HS-27A (cell line): ENCODE measurements at places on chromosomes 6 and 20.

DNA sequence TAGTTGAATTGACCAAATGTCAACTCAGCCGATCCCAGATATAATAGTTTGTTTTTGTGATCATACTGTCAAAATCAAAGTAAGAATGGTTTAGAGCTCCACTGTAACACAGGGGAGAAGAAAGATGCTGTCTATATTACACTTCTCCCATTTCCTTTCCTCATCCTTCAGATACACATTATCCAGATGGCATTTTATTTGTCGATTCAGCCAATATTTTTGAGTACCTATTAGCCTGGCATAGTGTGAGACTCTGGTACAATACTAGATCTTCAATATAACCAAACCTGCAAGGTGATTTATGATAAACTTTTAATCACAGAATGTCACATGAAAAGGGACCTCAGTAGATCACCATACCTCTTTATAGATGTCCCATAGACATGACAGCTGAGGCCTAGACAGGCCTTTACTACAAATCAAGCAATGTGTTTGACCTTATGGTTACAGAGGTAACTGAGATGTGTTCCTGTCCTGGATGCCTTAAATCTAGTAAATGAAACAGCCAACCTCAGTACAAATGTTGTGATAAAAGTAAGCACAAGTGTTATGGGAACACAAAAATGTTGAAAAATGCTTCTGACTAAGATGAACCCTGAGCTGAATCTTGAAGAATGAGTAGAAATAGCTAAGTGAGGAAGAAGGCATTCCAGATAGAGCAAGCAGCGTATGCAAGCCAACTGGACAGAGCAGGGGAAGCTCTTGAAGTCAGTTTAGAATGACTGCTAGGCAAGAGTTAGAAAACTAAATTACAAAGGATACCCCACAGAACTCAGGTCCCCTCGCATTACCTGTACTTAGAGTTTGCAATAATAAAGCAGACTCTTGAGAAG is 1.9 kb downstream of the FBXO9 start:
- no peak for DNase-seq

- no peak for DNase-seq
Observed at GRCh38 chr20:63544958-63545516, 2.5 kb downstream of the SRMS start.

DNA sequence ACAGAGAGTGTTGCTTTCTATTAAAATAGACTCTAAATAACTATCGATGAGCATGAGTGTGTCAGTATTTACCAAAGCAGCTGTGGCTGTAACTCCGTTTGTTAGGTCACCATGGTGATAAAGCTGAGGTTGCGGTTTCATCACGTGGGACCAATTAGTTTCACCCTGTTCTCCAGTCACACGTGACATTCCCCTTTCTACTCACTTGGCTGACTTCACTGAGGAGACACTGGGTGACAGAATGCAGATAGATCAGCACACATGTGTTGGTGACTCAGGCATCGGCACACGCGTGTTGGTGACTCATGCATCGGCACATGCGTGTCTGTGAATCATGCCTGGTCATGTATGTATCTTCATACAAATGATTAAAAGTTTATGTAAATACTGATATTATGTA is 285.4 kb downstream of the THBS2 start:
- no peak for DNase-seq

GRCh38 chr6:170436209-170436809 is 116.8 kb downstream of the PSMB1 start:
- DNase-seq = no peak

DNA sequence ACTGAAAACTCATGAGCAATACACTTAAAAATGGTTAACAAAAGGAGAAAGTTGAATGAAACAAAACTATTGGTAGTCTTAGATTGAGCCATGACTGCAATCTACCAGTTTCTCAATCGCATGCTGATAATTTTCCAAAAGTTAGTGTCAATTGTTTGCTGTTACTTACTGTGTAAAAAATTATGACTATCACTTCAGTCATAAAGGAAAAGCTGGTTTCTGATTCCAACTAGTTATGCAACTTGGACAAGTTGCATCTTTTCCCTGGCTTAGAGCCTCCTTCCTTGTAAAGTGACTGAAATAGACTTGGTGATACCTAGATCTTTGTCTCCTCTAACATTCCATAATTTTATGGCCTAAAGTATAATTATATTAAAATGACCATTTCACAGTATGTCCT is 88.3 kb upstream of the PAK5 start:
- no peak for DNase-seq

DNA sequence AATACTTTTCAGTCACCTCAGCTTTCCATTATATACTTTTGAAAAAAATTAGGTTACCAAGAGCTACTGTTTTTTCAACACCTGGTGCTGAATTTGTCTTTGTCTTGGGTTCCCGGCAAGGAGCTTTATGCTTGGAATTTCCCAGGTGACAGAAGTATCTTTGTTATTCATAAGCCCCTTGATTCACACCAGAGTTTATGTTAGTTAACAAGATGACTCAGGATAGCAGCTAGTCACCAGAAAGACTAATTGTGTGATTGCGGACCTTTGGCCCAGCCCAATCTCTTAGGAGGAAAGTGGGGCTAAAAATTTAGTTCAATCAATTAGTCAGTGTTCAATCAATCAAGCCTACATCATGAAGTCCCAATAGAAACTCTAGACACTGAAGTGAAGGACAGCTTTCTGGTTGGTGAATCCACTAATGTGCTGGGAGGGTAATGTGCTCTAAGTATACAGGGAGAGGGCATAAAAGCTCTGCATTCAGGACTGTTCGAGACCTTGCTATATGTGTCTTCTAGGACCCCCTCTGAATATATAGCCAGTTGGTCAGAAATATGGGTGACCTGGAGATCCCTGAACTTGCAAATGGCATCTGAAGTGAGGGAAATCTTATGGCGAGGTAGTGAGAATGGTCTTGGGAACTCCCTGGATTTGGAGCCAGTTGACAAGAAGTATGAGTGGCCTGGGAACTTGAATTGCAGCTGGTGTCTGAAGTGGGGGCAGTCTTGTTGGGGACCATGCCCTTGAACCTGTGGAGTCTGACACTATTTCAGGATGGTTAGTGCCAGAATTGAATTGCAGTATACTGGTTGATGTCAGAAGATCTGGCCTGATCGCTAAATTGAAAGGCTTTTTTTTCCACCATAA is 16.2 kb downstream of the TMEM30A start:
- DNase-seq = no peak

- DNase-seq = no peak
Observed at GRCh38 chr6:158684745-158685324, 35.0 kb downstream of the SYTL3 start.

DNA sequence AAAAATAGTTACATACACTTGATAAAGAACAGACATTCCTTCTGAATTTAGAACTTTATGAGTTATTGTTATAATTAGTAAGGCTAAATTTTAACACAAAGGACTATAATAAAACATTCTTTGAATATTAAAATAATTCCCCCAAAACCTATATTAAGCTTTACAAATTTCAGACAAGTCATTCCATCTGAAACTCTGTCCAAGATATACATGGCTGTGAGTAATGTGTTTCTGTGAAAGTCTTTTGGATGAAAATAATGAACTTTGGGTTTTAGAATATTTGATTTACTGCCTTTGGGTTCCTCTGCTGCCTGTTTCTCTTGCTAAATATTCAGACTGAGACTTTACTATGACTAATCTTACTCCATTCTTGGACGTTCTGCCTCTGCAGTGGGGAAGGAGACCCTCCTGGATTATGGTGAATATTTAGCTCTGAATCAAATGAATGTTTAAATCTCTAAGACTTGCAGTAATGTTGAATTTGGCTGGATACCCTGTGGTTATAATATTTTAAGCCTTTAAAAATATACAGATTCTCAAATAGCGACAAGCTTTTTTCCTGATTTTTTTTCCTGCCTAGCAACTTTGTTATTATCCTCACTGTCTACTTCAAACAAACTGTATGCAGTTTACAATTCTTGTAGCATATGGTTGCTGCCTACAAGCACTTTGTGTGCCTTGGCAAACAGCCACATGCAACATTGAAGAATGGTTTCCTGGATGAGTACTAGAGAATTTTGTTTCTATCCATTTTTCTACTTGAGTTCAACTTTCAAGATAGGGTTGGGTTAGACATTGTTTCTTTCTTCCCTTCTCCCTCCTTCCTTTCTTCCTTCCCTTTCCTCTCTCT is 51.4 kb downstream of the TXLNB start:
- peak; percentile 8 for DNase-seq

DNA sequence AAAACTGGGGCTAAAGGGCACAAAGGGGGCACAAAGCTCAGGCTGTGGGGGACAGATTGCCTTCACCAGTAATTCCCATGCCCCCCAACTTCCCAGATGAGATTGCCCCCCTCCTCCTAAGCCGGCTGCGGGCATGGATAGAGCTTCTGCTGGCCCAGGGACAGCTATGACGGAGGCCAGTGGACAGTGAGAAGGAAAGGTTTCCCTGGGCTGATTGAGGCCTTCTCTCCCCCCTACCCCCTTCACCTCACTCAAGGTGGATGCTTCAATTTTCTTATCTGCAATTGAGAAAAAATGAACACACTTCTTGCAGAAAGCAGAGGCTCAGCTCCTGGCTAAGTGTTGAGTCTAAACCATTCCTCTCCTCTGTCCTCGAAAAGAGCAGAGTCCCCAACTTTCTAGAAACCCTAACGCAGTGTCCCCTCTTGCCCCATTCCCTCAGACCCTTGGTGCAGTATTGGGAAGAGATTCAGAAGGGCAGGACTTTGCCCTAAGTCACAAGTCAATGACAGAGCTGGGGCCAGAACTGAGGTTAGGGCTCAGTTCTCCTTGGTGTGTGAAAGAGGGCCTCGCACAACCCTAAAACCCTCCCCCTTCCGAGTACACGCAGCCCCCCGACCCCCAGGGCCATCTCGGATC is 808 bp downstream of the SDC4 start:
- no peak for DNase-seq

GRCh38 chr6:123850555-123850954 is 46.9 kb downstream of the NKAIN2 start:
- no peak for DNase-seq

DNA sequence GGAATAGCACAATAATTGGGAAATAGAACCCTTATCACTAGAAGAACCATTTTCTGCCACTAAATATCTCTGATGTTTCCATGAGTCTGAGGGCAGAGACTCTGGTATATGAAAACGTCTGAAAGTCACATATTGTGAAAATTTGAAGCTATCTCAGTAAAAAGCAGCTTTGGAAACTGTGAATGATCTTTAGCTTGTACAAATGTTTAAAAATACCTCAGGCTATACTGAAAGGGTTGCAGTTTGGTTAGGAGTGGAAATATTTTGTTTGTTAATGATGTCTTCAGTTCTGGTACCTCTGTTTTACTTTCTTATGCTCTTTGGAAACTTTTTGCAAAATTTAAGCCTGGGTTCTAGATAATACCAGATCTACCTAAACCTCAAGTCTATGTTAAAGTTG is 135.0 kb downstream of the SLC16A10 start:
- no peak for DNase-seq

GRCh38 chr6:167652042-167652700 is 174.5 kb upstream of the AFDN start:
- no peak for DNase-seq

DNA sequence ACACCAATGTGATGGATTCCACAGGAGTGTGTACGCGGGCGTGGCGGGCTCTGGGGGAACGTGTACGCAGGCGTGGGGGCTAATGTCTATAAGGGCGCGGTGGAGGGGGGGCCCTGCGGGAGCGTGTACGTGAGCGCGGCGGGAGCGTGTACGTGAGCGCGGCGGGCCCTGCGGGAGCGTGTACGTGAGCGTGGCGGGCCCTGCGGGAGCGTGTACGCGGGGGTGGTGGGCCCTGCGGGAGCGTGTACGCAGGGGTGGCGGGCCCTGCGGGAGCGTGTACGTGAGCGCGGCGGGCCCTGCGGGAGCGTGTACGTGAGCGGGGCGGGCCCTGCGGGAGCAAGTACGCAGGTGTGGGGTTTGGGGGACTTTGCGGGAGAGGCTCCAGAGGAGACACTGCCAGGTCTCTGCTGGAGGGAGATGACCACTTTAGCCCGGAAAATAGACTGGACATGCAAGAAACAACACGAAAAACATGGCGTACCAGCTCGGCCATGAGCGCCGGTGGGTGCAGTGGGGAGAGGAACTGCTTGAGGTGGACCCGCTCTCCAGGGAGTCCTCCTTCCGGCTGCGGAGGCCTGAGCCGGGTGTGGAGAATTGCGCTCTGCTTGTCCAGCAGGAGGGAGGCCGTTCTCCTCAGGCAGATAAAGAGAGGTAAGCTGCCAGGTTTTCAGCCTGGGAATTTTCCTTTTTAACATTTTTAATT is 27.8 kb upstream of the SMOC2 start:
- no peak for DNase-seq

DNA sequence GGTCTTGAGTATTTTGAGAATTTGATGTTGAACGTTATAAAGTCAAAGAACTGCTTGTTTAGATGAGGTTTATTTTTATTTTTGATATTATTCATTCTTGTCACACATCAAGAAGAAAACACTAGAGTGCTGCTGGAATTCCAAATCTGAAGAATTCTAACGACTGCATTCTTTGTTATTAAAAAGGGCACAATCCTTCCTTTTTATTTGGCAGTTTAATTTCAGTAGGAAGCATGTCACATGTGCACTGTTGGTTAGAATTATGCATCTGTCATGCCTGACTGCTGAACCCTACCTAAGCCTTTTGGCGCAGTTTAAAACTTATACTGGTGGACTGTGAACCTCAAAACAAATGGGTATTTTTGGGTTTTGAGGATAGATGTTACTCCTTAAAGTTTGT is 4.0 kb downstream of the ID4 start:
- no peak for DNase-seq

GRCh38 chr6:165092881-165093595 is 216.4 kb downstream of the C6orf118 start:
- no peak for DNase-seq

- no peak for DNase-seq
Observed at GRCh38 chr20:17835240-17835933, 133.2 kb downstream of the SNX5 start.

DNA sequence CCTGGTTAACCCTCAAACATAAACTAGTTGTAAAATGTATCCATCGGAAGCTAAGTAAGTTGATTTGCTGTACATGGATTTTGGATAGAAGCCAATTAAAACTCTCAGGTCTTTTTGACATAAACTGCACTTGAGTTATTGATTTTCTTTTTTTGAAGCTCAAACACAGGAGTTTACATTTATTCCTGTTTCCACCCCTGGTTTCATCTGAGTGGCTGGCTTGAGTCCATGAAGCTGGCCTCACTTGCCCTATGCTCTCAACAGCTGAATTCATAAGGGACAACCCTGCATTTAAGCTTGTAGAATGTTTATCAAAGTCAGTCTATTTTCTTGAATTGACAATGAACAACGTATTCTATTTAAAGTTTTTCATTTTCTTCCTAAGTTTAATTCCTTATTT is 58.1 kb upstream of the PLEKHG1 start:
- no peak for DNase-seq

DNA sequence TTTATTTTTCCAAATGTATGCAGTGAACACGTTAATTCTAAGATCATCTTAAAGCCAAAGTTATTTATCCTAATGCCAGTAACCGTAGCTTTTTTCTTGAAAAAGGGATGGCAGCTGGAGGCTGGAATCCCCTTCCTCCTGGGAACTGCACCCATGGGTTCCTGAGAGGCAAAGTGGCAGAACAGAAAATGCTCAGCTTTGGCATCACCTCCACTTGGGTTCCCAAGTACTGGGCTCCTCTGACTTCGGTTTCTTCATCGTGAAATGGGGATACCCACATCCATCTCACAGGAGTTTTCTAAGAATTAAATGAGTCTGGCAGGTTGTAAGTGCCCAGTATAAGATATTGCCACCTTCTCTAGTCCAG is 6.2 kb upstream of the DDX43 start:
- no peak for DNase-seq

GRCh38 chr20:3686867-3687321 is 5.1 kb upstream of the ADAM33 start:
- DNase-seq = no peak
